MCF 10A (cell line): ENCODE measurements at places on chromosomes 11 and 22.
A peak's percentile ranks its signal among the peaks of the same experiment; 100 is the strongest.

GRCh38 chr22:29275819-29276565 lies 7.9 kb downstream of the EWSR1 start:
- no peak for DNase-seq

DNA sequence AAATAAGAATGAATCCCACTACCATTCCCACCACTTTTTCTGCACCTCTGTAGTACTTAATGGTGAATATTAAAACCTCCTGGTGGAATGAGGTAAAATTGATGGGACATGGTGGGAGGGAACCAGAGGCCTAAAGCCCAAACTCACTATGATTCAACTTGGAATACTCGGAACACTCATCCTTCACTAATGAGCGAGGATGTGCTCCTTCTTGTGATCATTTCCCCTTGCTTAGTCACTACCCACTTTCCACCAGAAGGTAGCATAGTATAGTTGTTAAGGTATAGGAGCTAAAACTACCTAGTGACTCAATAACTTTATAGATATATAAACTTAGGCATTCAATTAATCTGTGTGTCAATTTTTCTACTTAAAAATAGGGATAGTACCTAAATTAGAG lies 728.9 kb downstream of the OPCML start:
- no peak for DNase-seq

DNA sequence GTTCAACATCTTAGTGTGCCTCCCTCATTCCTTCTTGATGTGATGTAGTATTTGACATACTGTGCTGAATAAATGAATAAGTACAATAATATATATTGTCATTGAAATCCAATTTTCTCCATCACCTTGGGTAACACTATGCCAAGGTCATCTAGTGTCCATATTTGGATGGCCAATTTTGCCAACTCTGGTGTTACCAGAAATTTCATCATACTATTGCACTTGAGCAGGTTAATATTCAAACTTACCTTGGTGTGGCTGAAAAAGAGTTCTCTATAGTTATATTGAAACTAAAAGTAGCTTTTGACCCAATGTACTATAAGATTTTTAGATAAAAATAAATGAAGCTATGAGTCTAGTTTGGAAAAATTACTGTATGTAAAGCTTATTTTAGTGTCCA lies 98.2 kb upstream of the SLC6A5 start:
- DNase-seq = no peak

- DNase-seq = peak; percentile 45
Observed at GRCh38 chr11:118084247-118084646, 2.5 kb downstream of the SMIM35 start.

- no peak for DNase-seq
Observed at GRCh38 chr22:23520863-23521440, 59.1 kb downstream of the IGLL1 start.

DNA sequence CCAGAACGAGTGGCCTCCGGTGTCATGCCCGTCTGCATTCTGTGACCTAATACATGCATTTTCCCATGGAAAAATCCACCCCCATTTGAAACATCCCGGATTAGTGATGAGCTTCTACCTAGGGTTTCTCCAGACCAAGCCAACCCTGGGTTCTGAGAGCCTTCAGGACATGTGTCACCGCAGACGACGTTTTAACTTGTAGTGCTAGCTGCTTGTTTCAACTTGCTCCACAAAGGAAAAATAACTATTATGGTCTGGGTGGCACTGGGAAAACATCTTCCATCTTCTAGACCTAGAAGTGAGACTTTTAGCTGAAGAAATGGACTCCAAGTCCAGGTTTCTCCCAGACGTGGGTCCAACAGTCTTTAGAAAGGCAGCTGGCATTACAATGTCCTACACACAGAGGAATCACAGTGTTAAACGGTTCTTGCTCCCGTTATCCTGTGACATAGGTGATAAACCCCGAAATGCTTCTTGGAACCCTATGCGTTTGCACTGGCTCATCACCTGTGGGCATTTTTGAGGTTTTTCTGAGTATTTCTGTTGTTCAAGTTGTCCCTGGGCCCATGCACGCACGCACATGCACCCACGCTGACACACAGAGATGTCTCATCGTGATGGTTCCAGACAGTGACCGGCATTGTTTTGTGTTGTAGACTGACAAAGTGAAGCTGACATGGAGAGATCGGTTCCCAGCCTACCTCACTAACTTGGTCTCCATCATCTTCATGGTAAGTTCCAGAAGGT lies 46.6 kb upstream of the FADD start:
- DNase-seq = no peak

- DNase-seq = no peak
Observed at GRCh38 chr11:116603728-116604323, 169.0 kb downstream of the BUD13 start.

- DNase-seq = no peak
Observed at GRCh38 chr11:69244266-69244665, 49.7 kb upstream of the MYEOV start.

- peak; percentile 21 for DNase-seq
Observed at GRCh38 chr11:95419915-95420314, 188.9 kb upstream of the SESN3 start.

- no peak for DNase-seq
Observed at GRCh38 chr11:60235321-60235720, 7.6 kb downstream of the MS4A4E start.

- DNase-seq = no peak
Observed at GRCh38 chr22:49657974-49658590, 169.6 kb downstream of the BRD1 start.

DNA sequence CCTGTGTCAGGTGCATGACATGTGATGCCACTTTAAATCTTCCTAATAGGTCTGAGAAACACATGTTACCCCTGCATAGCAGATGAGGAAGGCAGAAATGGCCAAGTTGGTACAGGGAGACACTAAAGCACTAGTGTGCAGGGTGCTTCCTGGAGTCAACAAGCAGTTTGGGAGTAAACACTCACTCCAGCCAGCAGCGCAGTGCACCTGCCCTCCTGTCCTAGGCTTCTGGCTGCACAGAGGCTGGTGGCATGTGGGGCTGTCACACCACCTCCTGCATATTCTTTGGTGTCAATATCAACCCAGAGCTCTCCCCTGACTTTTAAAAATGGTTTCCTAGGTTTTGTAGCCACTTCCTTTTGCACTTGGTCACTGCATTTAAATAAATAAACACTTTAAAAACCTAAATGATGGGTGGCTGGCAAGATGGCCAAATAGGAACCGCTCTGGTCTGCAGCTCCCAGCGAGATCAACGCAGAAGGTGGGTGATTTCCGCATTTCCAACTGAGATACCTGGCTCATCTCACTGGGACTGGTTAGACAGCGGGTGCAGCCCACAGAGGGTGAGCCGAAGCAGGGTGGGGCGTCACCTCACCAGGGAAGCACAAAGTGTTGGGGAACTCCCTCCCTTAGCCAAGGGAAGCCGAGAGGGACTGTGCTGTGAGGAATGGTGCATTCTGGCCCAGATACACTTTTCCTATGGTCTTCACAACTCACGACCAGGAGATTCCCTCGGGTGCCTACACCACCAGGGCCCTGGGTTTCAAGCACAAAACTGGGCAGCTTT lies 33.5 kb downstream of the GAB4 start:
- DNase-seq = no peak

DNA sequence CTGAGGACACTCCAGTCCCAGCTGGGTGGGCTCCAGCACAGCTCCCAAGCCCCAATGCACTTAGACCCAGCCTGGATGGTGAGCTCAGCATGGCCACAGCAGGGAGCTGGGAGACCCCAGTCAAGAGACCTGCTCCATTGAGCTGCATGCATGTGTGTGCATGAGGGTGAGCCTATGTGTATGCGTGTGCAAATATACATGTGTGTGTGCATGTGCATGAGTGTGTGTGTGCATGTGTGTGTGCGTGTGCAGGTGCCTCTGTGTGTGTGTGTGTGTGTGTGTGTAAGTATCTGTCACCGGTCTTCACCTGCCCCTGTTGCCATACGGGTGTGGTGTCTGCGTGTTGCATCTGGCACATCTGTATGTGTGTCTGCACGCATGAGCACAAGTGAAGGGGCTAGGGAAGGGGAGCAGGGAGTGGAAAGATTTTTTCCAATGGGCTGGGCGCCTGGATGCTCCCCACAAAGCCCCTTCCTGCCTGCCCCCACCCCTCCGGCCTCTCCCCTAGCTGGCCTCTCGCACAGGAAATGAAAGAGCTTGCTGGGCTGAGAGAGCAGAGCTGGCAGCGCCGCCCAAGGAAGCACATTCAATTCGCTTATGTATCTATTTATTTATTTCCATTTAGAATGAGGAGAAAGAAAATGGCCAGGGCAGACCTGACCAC lies 4.1 kb downstream of the TSPAN32 start:
- DNase-seq = no peak

GRCh38 chr11:130932086-130932712 lies 15.9 kb upstream of the SNX19 start:
- no peak for DNase-seq

GRCh38 chr11:101321222-101321621 lies 191.6 kb upstream of the PGR start:
- DNase-seq = peak; percentile 33

GRCh38 chr11:120991830-120992686 lies 31.8 kb upstream of the TBCEL start:
- DNase-seq = no peak

- DNase-seq = no peak
Observed at GRCh38 chr11:96293598-96294021, 49.4 kb downstream of the MAML2 start.

- no peak for DNase-seq
Observed at GRCh38 chr11:223026-223789, 12.9 kb downstream of the SIRT3 start.

GRCh38 chr11:76604081-76604625 lies 66.4 kb downstream of the LRRC32 start:
- no peak for DNase-seq

GRCh38 chr22:30326255-30326705 lies 461 bp downstream of the TBC1D10A start:
- no peak for DNase-seq

GRCh38 chr22:34805771-34806170 lies 260.2 kb upstream of the ISX start:
- DNase-seq = no peak

DNA sequence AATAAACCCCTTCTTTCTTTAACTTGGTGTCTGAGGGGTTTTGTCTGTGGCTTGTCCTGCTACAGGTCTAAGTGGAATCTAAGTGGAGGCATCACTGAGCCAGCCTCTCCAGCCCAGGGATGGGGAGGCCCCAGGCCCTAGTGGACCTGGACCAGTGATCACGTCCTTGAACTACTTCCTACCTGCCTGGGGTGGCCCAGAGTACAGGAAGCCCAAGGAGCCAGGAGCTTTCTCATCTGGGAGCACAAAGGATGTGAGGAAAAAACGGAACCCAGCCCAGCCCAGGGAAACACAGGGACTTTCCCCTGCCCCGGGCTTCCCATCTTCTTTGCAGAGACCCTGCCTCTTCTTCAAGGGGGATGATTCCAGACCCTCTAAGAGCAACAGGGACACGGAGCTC lies 3.5 kb upstream of the CD5 start:
- DNase-seq = no peak

DNA sequence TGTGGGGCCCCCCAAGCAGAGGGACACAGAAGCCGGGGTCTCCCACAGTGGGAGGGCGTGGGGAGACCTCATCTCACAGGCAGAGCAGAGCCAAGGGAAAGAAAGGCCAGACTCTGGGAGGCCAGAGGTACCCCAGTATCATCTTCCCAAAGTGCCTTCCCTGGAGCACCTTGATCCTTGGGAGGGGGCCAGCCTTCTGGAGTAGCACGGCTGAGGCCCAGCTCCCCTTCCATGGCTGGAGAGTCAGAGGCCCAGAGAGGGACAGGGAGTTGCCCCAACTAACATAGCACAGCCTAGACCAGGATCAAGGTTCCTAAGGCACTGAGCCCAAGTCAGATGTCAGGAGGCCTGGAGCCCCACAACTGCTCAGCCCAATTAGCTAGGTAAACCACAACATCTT lies 50.6 kb downstream of the ELFN2 start:
- DNase-seq = no peak

GRCh38 chr22:35563211-35563610 lies 22.6 kb downstream of the RASD2 start:
- no peak for DNase-seq

- no peak for DNase-seq
Observed at GRCh38 chr22:46918197-46918596, 155.7 kb downstream of the TBC1D22A start.

- no peak for DNase-seq
Observed at GRCh38 chr11:66268952-66269905, 790 bp downstream of the RAB1B start.

GRCh38 chr22:27726331-27726685 lies 75.2 kb downstream of the MN1 start:
- DNase-seq = no peak

DNA sequence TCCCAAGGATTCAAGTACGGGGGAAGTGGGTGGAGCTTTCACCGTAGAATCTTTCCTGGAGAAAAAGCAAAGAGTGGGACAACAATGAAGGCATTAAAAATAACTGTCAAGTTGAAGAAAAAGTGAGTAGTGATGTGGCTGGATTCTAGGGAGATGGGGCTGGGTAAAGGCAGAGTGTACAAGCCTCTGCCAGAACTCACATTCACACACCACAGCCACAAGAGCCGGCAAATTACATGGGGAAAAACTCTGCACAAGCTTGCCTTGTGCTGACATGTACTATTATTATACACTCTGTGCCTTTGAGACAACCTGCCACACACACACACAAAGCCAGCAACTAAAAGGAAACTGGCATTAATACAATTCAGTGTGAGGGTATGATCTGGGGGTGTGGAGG lies 182.6 kb downstream of the LARGE1 start:
- DNase-seq = no peak

GRCh38 chr22:31578171-31578570 lies 81.8 kb downstream of the SFI1 start:
- DNase-seq = no peak

GRCh38 chr11:77401486-77402217 lies 72.2 kb downstream of the PAK1 start:
- peak; percentile 55 for DNase-seq

- peak; percentile 14 for DNase-seq
Observed at GRCh38 chr11:93614173-93614722, 47.2 kb upstream of the CEP295 start.

DNA sequence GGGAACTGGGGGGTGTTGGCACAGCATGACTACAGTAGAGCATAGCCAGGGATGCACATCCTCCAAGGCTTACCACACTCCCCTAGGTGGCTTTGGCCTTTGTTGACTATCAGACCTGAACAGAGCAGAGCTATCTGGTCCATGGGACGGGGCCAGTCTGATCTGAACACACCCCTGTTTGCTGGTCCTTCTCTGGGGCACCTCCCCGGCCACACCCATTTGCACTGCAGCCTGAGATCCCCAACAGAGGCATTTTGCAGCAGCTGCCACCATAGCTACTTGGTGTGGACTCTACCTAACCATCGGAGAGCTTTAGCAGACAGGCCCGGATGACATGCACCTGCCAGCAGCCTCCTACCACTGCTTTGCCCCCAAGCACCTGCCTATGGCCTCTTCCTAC lies 75.8 kb upstream of the NOX4 start:
- no peak for DNase-seq

DNA sequence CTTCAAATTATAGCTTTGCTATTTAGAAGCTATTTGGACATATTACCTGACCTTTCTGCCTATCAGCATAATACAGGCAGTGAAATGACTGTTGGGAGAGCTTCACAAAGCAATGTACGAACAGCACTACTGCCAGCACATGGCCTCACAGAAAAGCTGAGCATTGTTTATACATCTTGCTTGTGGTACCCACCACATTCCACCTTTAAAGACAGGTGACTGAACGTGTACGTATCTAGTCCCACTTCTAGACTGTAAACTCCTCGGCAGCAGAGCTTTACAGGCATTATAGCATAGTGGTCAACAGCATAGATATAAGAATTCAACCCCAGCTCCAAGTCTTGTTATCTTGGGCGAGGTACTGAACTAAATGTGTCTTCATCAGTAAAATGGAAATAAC lies 1.6 kb downstream of the JOSD1 start:
- no peak for DNase-seq
